ENCODE measurements at places on chromosomes 12 and 14.

- no peak for DNase-seq
Observed at GRCh38 chr12:12577786-12578185, 15.1 kb upstream of the DUSP16 start.

DNA sequence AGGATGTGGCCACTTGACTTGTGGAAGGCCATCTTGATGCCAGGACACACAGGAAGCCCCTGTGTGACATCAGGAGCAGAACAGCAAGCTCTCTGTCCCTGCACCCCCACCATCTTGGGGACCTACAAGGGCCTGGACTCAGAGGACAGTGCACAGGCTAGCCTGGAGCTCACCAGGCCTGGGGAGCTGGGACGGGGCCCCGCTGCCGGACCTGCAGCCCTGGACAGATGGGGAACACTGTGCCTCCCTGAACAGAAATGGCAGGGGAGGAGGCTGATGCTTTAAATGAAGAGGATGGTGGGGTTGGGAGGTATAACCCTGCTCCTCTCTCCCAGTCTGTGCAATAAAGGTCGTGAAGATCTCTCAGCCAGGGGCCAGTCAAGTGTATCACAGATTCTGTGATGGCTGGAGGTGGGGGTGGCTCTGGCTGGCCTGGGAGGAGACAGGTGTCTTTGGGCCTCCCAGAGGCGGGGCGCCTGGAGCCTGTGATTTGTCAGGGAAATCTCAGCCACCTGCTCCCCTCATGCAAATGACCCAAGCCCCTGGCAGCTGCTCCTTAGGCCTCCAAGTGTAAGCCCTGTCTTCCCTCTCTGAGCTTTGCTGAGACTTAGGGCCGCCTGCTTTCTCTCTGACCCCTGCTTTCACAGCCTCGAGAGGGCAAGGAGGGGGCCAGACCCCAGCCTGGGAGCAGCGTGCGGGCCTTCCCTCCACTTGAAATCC, 1.1 kb upstream of the GNB3 start:
- DNase-seq = no peak

DNA sequence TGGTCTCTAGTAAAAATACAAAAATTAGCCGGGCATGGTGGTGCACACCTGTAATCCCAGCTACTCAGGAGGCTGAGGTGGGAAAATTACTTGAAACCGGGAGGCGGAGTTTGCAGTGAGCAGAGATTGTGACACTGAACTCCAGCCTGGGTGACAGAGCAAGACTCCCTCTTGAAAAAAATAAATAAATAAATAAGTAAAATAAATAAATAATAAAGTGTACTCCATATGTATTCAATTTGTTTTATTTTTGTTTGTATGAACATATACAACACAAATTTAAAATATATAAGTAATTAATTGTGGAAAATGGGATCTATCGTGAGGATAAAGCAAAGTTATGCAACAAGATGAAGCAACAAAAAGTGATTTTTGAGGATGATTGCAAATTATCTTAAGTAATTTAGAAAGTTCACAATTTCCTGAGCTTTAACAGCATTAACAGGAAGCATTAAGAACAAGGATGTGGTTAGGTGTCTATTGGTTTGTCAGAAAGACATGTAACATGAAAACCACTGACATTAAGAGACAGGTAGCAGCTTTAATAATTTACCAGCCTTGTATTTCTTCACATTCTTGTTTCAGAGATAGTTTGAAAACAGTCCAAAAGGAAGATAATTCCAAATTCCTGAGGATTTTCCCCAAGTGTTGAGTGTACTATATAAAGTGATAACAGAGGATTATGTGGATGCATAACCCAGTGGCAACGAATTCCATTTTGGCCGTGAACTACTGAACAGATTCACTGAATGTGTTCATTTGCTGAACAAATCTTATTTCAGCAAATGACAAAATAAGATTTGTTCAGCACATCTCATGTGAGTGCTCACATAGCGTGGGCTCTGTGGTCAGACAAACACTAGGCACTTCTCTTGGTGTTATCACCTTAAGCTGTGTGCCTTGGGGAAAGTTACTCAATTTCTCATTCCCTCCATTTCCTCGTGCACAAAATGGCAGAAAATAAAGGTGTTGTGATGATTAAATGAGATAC, 68.6 kb upstream of the RESF1 start:
- no peak for DNase-seq

DNA sequence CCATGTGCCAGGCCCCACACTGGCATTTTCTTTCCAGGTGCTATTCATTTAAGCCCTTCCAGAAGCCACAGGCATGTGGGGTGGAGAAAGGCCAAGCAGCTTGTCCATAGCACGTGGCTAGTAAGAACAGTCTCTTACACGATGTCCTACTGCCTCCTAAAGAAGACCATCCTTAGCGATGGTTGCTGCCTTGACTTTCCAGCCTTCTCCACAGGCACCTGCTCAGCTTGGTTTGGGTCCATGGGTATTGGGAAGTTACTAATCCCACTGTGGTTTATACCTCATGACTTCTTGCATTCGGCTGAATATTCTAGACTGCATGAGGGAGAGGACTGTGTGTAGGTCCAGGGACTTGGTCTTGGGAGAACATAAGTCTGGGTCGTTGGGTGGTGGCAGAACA, 49.2 kb downstream of the NINJ2 start:
- DNase-seq = no peak

DNA sequence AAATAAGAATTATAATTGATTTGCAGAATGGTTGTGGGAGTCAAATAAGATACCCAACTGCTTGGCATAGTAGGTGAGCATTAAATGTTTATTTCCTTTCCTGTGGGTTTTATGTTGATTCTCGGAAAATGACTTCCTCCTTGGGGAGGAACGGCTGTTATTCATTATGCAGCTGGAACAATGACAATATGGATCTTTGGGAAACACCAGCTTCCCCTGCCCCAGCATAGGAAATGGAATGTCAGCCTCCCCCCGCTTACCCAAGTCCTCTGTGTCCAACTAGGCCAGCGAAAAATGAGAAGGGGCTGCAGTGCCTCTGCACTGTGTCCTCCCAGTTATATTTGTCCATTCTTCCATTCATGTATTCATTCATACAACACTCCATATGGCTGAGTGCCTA, 11.7 kb upstream of the CCDC177 start:
- no peak for DNase-seq

GRCh38 chr14:26593357-26593756, 4.5 kb downstream of the NOVA1 start:
- no peak for DNase-seq

DNA sequence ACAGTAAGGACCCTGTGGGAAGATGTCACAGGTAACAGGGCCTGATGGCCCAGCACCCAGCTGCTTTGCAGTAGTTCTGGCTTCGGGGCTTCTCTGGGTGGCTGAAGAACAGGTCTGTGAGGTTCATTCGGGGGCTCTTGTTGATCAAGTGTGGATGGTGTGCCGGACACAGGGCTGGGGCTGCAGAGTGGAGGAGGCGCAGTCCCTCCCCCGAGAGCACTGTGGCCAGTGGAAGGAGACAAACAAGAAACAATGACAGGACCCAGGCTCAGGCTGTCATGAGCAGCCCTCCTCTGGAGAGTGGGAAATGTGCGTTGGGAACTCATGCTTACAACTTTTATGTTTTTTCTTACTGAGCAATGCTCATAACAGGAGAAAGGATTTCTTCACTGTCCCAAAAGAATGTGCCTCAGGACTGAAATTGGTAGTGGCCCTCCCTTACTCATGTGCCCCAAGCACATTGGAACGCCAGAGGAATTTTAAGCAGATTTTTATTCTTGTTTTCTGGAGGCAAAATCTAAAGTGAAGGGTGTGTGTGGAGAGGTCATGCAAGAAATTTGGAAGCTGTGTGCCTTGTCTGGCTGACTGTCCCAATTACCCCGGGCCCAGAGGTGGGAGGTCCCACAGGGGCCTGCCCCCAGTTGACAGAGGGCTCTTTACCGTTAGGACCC, 233.8 kb downstream of the CACNA1C start:
- DNase-seq = no peak

- DNase-seq = no peak
Observed at GRCh38 chr14:58746261-58746660, 108.5 kb downstream of the DACT1 start.

DNA sequence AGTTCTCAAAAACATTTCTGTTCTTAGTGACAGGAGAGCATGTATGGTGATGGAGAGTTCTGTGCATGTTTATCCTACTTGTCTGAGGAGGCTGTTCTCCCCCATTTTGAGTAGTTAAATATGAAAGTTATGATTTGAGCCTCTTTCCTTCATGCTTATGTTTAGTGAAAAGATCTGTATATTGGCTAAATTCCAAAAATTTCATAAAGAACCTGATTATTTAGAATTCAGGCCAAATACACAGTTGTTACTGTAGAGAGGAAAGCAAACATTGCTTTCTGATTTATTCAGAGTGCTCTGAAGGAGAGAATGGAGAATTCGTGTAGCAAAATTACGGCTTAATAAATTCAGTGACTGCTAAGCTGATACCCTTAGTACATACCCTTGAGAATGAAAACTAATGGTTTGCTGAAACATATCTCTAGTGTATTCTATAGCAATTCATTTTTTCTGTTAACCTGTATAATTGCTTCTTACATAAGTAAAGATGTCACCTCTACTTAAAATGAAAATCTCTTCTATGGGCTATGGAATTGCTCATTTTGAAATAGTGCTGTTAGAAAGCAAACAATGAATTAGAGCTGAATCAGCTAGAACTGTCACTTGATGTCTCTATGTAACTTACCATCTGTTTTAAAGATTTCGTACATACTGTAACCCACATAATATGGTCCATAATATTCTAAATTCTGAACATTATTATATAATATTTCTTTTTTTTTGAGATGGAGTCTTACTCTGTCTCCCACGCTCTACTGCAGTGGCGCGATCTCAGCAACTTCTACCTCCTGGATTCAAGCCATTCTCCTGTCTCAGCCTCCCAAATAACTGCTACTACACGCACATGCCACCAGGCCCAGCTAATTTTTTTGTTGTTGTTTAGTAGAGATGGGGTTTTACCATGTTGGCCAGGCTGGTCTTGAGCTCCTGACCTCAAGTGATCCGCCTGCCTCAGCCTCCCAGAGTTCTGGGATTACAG, 417.0 kb upstream of the RGS6 start:
- no peak for DNase-seq

DNA sequence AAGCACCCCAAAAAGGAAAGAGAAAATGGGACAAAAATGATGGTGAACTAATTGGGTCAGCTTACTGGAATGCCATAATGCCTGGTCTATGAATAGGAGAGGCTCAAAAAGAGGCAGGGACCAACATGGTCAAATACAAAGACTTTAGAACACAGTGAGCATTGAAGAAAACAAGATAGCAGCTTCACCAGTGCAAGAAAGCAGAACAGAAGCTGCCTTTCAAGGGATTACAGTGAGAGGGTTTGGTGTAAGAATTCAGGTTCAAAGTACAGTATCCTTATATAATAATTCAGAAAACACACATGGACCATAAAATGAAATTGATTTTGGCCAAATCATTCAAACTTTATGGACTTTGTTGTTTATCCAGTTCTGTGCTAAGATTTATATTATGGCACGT, 162.1 kb downstream of the NAV3 start:
- DNase-seq = no peak

- DNase-seq = no peak
Observed at GRCh38 chr12:50187084-50187900, 20.1 kb upstream of the CERS5 start.

GRCh38 chr14:64632056-64632455, 72.2 kb upstream of the PLEKHG3 start:
- DNase-seq = no peak

DNA sequence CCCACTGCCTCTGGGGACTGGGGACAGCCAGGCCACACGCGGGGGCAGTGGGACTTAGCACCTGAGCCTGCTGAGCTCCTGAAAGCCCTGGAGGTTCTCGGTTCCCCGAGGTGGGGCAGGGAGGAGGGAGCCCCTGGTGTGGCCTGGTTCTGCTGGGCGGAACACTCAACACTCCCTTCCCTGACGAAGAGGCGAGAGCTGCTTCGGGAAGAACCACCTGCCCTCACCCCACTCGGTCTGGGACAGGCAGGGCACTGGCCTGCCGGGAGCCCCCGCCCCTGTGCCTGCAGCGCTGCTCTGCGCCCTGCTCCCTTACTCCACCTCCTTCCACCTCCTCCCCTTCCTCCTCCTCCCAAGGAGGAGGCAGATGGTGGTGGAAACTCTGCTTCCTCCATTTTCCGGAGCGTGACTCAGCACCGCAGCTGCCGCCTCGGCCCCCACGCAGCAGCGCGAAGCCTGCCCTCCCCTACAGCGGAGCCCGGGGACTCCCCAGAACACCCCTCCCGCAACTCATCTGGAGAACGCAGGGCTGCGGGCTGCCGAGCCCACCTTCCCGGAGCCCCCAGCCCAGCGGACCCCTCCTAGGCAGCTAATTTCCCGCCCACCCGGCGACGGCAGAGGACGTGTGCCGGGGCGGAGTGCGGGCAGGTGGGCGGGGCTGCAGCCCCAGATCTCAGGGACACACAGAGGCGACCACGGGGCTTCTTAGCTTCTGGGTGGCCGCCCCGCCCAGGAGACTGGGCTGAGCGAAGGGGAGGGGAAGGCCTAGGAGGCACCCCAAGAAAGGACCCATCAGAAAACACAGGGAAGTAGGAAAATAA, 11.7 kb upstream of the INF2 start:
- DNase-seq = peak; percentile 83

DNA sequence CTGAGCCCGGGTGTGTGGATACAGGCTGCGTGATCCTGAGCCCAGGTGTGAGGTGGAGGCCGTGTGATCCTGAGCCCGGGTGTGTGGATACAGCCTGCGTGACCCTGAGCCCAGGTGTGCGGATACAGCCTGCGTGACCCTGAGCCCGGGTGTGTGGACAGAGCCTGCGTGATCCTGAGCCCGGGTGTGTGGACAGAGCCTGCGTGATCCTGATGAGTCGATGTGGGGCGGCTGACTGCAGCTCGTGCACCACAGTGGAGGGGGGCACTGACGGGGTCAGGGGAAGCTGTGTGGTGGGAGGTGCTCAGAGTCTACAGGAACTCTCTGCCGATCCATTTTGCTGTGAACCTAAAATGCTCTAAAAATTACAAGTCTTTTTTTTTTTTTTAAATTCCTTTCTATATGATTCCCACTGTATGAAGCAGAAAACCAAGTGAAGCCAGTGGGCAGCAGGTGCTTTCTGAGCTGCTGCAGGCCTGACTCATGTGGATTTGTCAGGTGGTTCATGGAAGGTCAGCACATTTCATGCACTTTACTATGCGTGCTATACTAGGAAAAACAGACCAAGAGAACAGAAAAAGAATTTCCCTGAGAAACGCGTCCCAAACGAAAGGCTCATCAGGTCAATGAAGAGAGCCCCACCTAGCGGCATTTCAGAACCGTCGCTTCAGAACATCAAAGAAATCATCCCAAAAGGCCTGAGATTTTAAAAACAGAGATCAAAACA, 19.3 kb downstream of the BRF1 start:
- no peak for DNase-seq

- no peak for DNase-seq
Observed at GRCh38 chr12:104720339-104721038, 237.6 kb downstream of the SLC41A2 start.

Data from nucleus accumbens (tissue), 56 donors.